NCI-H2029 (cell line): ENCODE measurements at places on chromosomes 12 and 14.

DNA sequence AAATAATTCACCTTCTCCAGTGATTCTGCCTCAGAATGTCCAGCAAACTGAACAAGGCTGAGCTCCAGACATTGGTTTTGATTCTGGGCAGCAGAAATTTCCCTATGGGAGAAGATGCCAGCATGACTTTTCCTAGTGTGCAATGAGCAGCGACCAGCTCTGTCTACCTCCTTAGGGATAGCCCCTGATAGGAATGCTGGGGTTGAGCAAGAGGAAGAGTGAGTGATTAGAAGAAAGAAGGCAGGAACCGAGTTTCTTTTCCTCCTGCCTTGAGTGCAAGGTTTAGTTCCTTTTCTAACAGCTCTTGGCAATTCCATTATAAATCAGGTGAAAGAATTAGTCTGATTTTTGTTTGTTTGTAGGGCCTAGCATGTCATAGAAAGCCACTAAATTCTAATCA is 379.0 kb downstream of the DAD1 start:
- no peak for DNase-seq

GRCh38 chr14:36181417-36181816 is 4.9 kb upstream of the PTCSC3 start:
- DNase-seq = no peak

GRCh38 chr12:11631288-11631687 is 18.2 kb upstream of the ETV6 start:
- no peak for DNase-seq

- no peak for DNase-seq
These were observed 506.9 kb downstream of the FOXG1 start for GRCh38 chr14:29273513-29273912.

DNA sequence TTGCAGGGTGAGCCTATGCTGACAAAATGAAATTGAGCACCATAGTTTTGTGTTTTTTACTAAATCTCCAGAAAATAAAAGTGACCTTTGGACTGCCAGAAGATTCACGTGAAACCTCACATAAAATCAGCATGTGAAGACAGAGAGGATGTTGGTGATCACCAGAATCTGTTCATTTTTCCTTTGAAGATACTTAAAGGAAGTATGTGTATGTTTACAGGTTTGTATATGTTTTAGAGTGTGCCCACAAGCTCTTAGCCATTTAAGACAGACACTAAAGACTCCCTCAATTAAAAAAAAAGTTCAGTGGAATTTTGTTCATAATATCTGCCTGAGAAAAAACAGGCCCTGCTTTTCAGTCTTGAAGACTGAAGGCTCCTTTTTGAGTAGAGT is 25.9 kb downstream of the DDX47 start:
- no peak for DNase-seq

GRCh38 chr12:75838309-75838708 is 193.3 kb downstream of the PHLDA1 start:
- no peak for DNase-seq

- peak; percentile 79 for DNase-seq
These were observed 259.6 kb downstream of the AKAP6 start for GRCh38 chr14:32588448-32589320.
